ENCODE measurements at places on chromosomes 13 and 19.

GRCh38 chr13:71770710-71771109 is 96.3 kb downstream of the DACH1 start:
- DNase-seq = no peak

DNA sequence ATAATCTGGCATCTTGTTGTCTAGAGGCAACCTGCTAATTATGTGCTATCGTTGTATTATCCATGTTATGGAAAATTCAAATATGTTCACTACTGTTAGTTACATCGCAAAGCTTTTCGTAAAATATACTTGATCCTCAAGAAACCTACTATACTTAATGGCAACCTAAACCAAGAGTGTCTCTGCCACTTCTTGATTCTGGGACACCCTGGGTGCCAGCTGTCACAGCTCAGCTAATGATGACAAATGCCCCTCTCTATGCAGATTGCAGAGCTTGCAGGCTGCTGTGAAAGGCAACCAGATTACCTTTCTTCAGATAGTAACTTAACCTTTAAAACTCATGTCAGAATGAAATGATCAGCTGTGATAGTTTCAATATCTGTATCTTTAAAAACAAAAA is 8.9 kb upstream of the MAB21L1 start:
- DNase-seq = no peak

DNA sequence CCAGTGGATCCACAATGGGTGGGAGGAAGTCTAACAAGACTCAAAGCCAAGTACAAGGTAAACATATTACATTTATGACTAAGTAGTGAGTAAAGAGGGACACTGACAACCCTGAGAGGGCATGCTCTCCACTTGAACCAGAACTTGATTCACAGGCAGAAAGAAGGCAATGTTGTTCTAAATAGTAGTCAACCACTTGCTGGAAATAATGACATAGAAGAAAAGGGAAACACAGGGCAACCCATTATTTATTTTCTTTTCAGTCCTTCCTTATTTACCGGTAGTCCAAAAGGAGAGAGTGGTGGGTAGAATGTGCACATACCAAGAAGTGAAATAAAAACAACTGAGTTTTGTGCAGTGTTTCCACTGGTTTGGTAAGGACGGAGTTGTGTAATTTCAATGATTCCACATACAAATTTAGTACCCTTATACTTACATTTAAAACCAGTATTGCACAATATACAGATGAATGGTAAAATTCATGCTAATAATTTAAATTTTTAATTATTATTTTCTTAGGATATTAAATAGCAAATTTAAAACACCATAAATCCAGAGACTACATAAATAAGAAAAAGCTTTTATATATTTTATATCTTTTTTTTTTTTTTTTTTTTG is 65.9 kb downstream of the ENOX1 start:
- DNase-seq = peak; percentile 31

- DNase-seq = peak; percentile 49
These were observed 4.6 kb downstream of the SPRY2 start for GRCh38 chr13:80336370-80336769.

DNA sequence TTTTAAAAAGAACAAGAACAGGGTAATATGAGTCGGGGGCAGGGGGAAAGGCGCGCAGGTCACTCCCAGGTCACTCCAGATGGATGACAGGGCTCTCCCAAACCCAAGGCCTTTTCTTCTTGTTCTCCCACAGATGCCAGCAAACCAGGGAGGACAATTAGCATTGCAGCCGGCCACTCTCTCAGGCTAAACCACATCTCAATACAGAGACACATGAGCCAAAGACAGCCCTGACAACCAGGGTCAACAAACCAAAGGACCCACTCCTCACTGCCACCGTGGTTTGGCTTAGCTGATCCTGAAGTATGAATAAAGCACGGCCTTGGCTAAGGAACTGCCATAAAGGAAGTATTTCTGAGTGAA is 47.3 kb downstream of the LATS2 start:
- DNase-seq = peak; percentile 19

GRCh38 chr19:32651729-32652140 is 23.2 kb downstream of the ANKRD27 start:
- DNase-seq = no peak

- peak; percentile 32 for DNase-seq
These were observed 10.5 kb upstream of the ZNF112 start for GRCh38 chr19:44367024-44367423.

GRCh38 chr13:23716401-23716800 is 146.2 kb downstream of the TNFRSF19 start:
- no peak for DNase-seq

- DNase-seq = no peak
These were observed 2.5 kb upstream of the NR2F6 start for GRCh38 chr19:17248011-17248776.

DNA sequence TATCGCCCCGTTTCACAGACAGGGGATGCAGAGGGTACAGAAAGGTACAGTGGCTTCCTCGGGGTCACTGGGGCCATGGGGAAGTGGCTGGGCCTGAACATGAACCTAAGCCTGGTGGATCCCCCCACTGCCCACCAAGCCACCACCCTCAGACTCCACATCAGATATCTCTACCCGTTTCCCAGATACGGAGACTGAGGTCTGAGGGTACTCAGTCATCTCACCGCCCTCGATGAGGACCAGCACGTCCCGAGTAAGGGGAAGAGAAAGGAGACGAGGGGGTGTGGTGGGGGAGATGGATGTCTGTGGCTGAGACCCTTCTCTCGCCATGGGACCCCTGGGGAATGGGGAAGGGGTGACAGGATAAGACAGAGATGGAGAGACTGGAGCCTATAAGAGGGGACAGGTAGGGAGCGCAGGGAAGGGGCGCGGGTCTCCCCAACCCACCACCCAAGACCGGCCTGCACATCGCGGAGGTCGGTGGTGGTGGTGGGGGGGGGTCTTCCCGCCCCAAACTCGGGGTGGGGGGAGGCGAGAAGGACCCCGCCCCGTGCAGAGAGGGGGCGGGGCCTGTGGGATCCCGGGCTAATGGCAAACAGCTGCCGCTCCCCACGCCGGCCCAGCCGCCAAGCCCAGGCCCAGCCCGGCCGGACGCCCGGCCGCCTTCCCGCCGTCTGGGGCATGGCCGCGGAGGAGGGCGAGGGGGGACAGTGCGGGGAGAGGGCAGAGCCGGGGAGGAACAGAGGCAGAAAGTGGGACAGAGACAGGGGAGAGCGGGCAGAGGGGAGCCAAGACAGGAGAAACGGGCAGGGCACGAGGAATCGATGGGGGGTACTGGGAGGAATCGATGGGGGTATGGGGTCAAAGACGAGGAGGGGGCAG is 698 bp downstream of the KANK2 start:
- DNase-seq = peak; percentile 59

GRCh38 chr13:82758044-82758443 is 1124.2 kb downstream of the SLITRK1 start:
- DNase-seq = peak; percentile 47

- DNase-seq = peak; percentile 20
These were observed 29.0 kb downstream of the GPX4 start for GRCh38 chr19:1132552-1133383.

GRCh38 chr13:66574606-66575005 is 655.5 kb downstream of the PCDH9 start:
- peak; percentile 80 for DNase-seq

GRCh38 chr19:4390017-4390566 is 10.3 kb downstream of the SH3GL1 start:
- DNase-seq = peak; percentile 72

GRCh38 chr13:79645569-79645968 is 164.6 kb downstream of the NDFIP2 start:
- no peak for DNase-seq

GRCh38 chr13:39406688-39407087 is 196.3 kb downstream of the LHFPL6 start:
- no peak for DNase-seq

DNA sequence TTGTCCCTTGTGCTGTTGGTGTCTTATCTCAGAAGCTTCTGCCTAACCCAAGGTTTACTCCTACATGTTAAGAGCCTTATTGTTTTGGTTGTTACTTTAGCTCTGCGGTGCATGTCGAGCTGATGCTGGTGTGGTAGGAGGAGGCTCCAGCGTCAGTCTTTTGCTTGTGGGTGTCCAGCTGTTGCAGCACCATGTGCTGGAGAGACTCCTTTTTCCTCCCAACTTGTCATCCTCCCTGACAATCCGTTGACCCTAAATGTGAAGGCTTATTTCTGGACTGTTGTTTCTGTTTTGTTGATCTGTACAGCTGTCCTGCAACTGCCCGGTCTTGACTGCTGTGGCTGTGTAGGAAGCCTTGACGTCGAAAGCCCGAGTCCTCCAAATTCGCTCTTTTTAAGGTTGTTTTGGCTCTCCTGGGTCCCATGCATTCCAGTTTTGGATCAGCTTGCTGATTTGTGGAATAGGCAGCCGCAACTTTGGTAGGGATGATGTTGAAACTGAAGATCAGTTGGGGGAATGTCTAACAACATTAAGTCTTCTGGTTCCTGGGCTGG is 15.3 kb downstream of the NAXD start:
- DNase-seq = no peak

DNA sequence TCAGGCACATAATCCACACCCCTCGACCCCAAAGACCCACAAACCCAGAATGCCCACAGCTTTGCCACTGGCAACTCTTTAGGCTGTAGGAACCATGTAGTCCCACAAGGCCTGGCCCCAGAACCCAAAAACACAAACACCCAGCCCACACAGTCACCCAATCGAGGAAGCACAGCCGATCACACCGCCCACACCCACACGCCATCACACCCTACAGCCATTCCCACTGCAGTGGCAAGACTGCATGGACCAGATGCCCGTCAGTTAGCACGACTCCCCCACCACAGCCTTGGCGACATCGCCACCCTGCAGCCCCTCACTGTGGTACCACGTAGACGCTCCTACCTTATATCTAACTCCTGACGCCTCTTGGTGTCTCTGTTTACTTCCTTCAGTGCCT is 24.0 kb upstream of the MEIS3 start:
- DNase-seq = no peak

DNA sequence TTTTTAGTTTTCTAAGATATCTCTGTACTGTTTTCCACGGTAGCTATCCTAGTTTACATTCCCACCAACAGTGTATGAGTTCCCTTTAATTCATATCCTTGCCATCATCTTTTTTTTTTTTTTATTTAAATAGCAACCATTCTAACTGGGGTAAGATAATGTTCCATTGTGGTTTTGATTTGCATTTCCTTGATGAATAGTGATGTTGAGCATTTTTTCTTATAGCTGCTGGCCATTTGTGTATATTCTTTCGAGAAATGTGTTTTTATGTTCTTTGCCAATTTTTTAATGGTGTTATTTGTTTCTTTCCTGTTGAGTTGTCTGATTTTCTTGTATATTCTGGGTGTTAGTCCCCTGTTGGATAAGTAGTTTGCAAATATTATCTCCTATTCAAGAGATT is 454.8 kb downstream of the DACH1 start:
- no peak for DNase-seq

- no peak for DNase-seq
These were observed 173.5 kb upstream of the OBI1 start for GRCh38 chr13:78832461-78832860.

GRCh38 chr13:99356012-99356261 is 48.7 kb upstream of the GPR183 start:
- DNase-seq = no peak

DNA sequence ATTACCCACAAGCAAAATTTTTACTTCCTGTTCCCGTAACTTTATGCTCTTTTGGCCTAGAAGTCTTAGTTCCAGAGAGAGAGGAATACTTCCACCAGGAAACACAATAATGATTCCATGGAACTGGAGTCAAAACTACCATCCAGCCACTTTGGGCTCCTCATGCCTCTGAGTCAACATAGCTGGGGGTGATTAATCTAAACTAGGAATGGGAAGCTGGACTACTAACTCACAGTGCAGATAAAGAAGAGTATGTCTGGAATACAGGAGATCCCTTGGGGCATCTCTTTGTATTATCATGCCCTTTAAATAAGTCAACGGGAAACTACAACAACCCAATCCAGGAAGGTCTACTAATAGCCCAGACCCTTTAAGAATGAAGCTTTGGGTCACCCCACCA is 8.9 kb upstream of the ELF1 start:
- peak; percentile 60 for DNase-seq

GRCh38 chr13:49840266-49840665 is 47.8 kb upstream of the KPNA3 start:
- DNase-seq = no peak

- DNase-seq = peak; percentile 95
These were observed at the start of gene ZSCAN5A for GRCh38 chr19:56314381-56315076. TSS of gene ZSCAN5A (minus strand) at chr19:56314839. CDS start at chr19:56225046, 89,793 bp downstream.

- DNase-seq = no peak
These were observed 292.2 kb upstream of the SLC10A2 start for GRCh38 chr13:103358255-103358932.

GRCh38 chr19:35216016-35216832 is 12.3 kb downstream of the FAM187B start:
- peak; percentile 26 for DNase-seq

DNA sequence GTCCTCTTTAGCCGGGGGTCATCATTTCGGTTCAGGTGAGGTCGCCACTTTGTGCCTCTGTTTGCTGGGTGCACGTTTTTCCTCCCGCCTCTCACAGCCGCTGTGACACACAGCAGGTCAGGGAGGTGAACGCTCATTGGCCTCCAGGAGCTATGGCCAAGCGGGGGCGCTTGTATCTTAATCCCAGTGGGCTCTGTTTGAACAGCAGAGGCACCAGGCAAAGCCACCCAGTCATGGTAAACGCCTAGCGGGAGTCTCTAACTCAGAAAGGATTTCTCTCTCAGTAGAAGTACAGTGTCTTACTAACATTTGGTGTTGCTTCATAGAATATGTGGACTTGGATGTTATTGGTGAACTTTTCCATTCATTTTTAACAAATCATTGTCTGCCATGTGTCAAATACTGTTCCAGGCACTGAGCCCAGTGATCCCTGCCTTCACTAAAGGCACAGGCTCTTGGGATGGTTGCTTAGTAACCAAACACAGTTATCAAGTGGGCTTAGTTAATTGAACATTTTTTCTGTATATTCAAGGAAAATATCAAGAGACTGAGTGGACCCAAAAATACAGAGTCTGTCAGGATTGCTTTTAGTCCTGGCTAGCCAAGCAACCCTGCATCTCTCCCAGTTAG is 186.7 kb downstream of the STK24 start:
- DNase-seq = no peak

- DNase-seq = peak; percentile 85
These were observed 1.6 kb downstream of the PKN1 start for GRCh38 chr19:14434543-14435319.

- peak; percentile 93 for DNase-seq
These were observed 239.0 kb downstream of the RGCC start for GRCh38 chr13:41696163-41697003.

- no peak for DNase-seq
These were observed 85.8 kb upstream of the ZNF91 start for GRCh38 chr19:23481043-23481442.

GRCh38 chr13:24128962-24129361 is 31.6 kb upstream of the SPATA13 start:
- no peak for DNase-seq

- DNase-seq = no peak
These were observed 40.3 kb upstream of the TFDP1 start for GRCh38 chr13:113544071-113544891.

GRCh38 chr13:110251193-110251819 is 55.7 kb downstream of the COL4A1 start:
- no peak for DNase-seq
